ENCODE measurements at places on chromosomes 12 and 14. TPM values are rescaled to one million over a fixed set of nuclear protein-coding genes. Genes with fewer than 3 reads are reported as not detected.

Gene SLC17A8
- total RNA-seq = not detected

Gene OR4E2
- not detected for total RNA-seq

Gene KLRF1
- not detected for total RNA-seq

Gene CLEC6A
- not detected for total RNA-seq

Measured in A549 treated with dexamethasone at 1 μM for 4 hours (cell line).